ENCODE measurements at places on chromosomes 1 and 21.

DNA sequence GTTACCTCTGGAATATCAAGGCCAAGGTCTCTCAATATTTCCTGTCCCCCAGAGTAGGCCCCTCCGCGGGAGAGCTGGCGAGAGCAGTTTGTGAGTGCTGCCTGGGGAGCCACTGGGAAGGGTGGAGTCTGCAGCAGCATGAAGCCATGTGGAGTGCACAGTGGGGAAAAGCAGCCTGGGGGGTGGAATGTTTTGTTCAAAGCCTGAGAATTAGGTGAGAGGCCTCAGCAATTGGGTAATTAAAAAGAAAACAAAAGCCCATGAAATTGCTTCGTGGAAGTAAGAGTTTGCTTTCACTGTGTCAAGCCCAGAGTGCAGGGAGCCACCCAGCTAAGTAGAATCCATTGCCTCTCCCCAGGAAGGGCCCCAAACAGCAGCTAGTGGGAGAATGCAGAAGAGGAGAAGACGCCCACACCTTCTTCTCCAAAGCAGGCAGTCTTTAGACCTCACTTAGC lies 30.2 kb upstream of the DISC1 start:
- DNase-seq, result no peak

GRCh38 chr1:66750577-66750976 lies 1.7 kb upstream of the DYNLT5 start:
- DNase-seq, result no peak

GRCh38 chr1:60583696-60584095 lies 498.7 kb upstream of the NFIA start:
- DNase-seq, result no peak

GRCh38 chr1:149934356-149934755 lies 2.3 kb downstream of the MTMR11 start:
- DNase-seq, result no peak

DNA sequence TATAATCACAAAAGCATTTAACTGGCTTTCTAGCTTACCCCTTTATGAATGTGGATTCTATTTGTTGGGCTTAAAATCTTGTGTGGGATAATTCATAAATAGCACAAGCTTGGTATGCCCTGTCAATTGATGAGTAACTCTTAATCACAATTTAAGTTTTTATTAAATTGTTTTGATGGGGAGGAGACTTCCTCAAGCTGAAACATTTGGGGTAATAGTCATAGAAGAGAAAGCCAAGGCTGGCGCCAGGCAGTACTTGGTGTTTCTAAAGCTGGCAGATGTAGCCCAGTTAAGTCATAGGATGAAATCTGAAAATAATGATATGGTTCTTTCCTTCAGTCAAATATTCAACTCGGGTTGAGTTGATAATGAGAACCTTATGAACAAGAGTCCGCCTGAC lies 167.2 kb downstream of the FMN2 start:
- DNase-seq, result no peak

DNA sequence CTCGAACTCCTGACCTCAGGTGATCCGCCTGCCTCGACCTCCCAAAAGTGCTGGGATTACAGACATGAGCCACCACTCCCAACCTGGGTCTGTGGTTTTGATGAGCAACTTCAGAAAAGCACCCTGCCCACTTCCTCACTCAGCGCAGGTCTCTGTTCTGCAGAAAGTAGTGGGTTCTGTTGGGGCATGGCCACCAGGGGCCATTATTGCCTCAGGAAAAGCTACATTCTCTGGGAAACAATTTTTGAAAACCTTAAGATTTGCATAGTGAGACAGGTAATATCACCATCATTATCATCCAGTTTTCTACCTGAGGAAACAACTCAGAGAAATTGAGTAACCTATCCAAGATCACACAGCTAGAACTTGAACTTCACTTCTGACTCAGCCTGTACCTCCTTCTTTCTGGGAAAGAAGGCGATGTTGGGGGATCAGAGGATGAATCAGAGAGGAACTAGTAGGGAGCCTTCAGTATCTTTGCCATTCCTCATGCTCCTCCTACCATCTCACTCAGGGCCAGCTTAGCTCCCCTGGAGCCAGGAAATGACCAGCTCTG lies 7.1 kb upstream of the NES start:
- no peak for DNase-seq

- DNase-seq, result no peak
These were observed 39.5 kb downstream of the ACOT7 start for GRCh38 chr1:6353955-6354658.

GRCh38 chr21:35394634-35395369 lies 345.7 kb upstream of the RUNX1 start:
- no peak for DNase-seq

- no peak for DNase-seq
These were observed 39.2 kb downstream of the CAMK2N1 start for GRCh38 chr1:20446796-20447195.

GRCh38 chr21:25649146-25649545 lies 10.1 kb downstream of the JAM2 start:
- DNase-seq, result no peak

- DNase-seq, result no peak
These were observed 1.7 kb downstream of the S100A2 start for GRCh38 chr1:153563991-153564390.

All from NCI-H1694 (cell line).